ENCODE measurements at places on chromosomes 5 and 9. TPM values are rescaled to one million over a fixed set of nuclear protein-coding genes. Genes with fewer than 3 reads are reported as not detected.

- no peaks in the 10 kb centered on the region for H3K36me3 ChIP-seq
- no peak overlapping the region for H3K27ac ChIP-seq
- no peak for DNase-seq
- no peaks in the 10 kb centered on the region for H3K4me1 ChIP-seq
- H3K27me3 ChIP-seq = no peaks in the 10 kb centered on the region
- H3K4me3 ChIP-seq = no peak overlapping the region
Measured at GRCh38 chr5:112549127-112549526, 130.1 kb upstream of the EPB41L4A start.

DNA sequence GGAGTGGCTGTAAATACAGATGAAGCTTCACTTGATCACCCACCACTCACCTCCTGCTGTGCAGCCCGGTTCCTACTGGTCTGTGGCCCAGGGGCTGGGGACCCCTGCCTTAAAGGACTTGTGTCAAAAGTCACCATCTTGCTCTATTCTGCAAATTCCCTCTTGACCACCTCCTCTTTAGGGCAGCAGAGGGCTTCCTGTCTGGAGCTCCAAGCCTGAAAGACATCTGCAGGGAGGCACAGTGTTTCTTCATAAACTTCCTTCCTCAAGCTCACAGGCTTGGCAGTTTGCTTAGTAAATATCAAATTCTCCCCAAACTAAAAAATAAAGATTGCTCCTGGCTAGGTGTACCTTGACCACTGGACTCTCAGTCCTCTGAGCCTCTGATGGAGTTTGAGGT lies 104.4 kb downstream of the FRMD3 start:
- no peak overlapping the region for H3K27ac ChIP-seq
- no peaks in the 10 kb centered on the region for H3K4me1 ChIP-seq
- DNase-seq = no peak
- H3K27me3 ChIP-seq = no peaks in the 10 kb centered on the region

Gene CIZ1
- total RNA-seq = 90.3 TPM

GRCh38 chr5:15501091-15501791 lies 1.3 kb downstream of the FBXL7 start:
- no peak overlapping the region for H3K4me3 ChIP-seq
- no peak for DNase-seq
- no peaks in the 10 kb centered on the region for H3K4me1 ChIP-seq

Gene PCDHA4
- total RNA-seq = 0.05 TPM

- DNase-seq = no peak
- no peaks in the 10 kb centered on the region for H3K36me3 ChIP-seq
- H3K27me3 ChIP-seq = no peaks in the 10 kb centered on the region
- H3K4me3 ChIP-seq = no peak overlapping the region
- no peak overlapping the region for H3K27ac ChIP-seq
- no peaks in the 10 kb centered on the region for H3K4me1 ChIP-seq
Measured at GRCh38 chr5:34756781-34757624, 82.0 kb upstream of the TTC23L start.

GRCh38 chr5:30414078-30414477 lies 779.4 kb upstream of the CDH6 start:
- no peaks in the 10 kb centered on the region for H3K36me3 ChIP-seq
- no peaks in the 10 kb centered on the region for H3K4me1 ChIP-seq
- DNase-seq = no peak
- no peak overlapping the region for H3K27ac ChIP-seq
- no peaks in the 10 kb centered on the region for H3K27me3 ChIP-seq

- DNase-seq = no peak
- peak overlapping the region; percentile 95 for H3K27ac ChIP-seq
- H3K4me1 ChIP-seq = peaks cover 7% of the 10 kb centered on the region
- H3K36me3 ChIP-seq = no peaks in the 10 kb centered on the region
Measured at GRCh38 chr9:130054325-130054786, 650 bp downstream of the GPR107 start.

Gene SPATA31A3
- not detected for total RNA-seq

- no peaks in the 10 kb centered on the region for H3K4me1 ChIP-seq
- no peak for DNase-seq
- H3K27me3 ChIP-seq = no peaks in the 10 kb centered on the region
Measured at GRCh38 chr5:96149021-96149420, 187.4 kb upstream of the ELL2 start.

DNA sequence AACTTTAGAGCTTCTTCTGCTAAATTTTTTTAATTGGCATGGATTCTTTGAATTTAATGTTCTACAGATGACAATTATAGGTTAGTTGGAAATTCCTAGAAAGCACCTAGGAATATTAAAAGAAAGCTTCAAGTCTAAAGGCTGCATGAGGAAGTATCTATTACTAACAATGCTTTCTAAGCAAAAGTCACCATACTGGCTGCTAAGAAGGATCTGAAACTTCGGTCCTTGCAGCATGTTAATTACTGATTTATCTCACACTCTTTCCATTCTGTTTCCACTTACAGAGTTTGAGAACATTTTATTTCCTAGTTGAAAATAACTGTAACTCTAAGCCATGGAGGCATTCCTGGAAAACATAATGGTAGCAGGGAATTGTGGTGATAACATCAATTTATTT lies 8.4 kb downstream of the SEMA6A start:
- H3K27ac ChIP-seq = no peak overlapping the region
- H3K27me3 ChIP-seq = no peaks in the 10 kb centered on the region
- no peak for DNase-seq
- H3K4me3 ChIP-seq = no peak overlapping the region

GRCh38 chr9:87546704-87547103 lies 49.0 kb downstream of the DAPK1 start:
- peaks cover 9% of the 10 kb centered on the region for H3K4me1 ChIP-seq
- no peak overlapping the region for H3K27ac ChIP-seq
- H3K36me3 ChIP-seq = no peaks in the 10 kb centered on the region
- H3K27me3 ChIP-seq = no peaks in the 10 kb centered on the region
- no peak overlapping the region for H3K4me3 ChIP-seq

Gene DMRT1
- 0.29 TPM for total RNA-seq

Gene HOMER1
- total RNA-seq = 12.9 TPM

DNA sequence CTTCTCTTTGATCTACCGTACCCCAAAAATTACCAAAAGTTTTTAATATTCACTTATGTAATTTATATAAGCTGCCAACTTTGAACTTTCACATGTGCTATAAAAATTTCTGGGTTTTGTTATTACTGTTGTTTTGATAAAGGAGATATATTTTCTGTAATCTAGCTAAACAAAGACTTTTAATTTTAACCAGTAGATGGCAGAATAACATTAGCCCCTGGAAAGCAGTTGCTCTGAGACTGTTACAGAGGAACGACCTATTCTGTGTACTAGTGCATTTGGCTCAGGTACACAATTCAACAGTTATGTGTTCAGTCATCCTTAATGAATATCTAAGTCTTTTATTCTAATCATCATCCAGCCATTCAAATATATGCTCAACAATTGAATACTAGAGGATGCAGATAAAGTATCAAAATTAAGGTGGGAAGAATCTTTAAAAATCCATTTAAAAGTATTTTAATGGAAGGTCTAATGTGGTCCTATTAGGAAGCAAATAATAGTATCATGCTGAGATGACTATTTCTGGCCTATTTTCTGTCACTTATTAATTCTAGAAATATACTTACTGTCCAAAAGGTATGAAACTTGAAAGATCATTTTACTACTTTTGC lies 8.6 kb downstream of the KLHL9 start:
- H3K36me3 ChIP-seq = peaks cover 22% of the 10 kb centered on the region
- DNase-seq = peak; percentile 32
- peaks cover 2% of the 10 kb centered on the region for H3K4me1 ChIP-seq
- H3K27ac ChIP-seq = no peak overlapping the region

DNA sequence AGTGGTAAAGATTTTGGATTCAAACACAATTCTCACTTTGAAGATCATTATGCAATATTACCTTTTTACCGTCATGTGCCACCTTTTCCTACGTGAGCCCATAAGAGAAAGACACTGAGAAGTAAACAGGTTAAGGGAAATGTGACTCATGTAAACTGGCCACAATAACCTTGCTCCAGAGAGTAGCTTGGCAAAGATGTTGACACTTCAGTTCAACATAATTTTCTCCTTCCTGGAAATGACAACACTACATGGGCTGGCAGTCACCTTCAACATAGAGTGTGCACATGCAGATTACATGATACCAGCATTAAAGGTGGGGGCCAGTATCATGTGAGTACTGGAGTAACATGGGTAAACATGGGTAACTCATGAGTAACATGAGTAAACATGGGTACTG lies 141.9 kb downstream of the CDK5RAP2 start:
- no peaks in the 10 kb centered on the region for H3K27me3 ChIP-seq
- DNase-seq = no peak
- H3K36me3 ChIP-seq = peaks cover 21% of the 10 kb centered on the region
- no peak overlapping the region for H3K4me3 ChIP-seq
- H3K4me1 ChIP-seq = no peaks in the 10 kb centered on the region

DNA sequence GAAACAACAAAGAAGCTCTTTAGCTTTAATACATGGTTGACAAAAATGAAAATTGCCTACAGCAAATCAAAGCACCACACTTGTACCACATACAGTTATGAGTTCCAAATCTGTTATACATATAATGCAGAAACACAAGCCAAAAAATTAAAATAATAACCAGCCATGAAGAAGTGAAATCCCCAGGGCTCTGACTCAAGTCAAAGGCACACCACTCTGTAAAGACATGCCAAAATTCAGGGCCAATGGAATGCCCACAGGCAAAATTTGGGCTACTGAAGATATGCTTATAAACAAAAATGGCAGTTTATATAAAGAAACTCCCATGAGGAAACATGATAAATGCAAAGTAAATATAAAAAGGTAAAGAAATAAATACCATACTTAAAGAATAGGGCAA lies 29.0 kb downstream of the THBS4 start:
- H3K27ac ChIP-seq = no peak overlapping the region
- DNase-seq = no peak
- no peaks in the 10 kb centered on the region for H3K36me3 ChIP-seq
- H3K4me3 ChIP-seq = no peak overlapping the region
- H3K4me1 ChIP-seq = no peaks in the 10 kb centered on the region
- no peaks in the 10 kb centered on the region for H3K27me3 ChIP-seq

Measured in GM12878 (cell line).